ENCODE measurements at places on chromosomes 6 and 20.

DNA sequence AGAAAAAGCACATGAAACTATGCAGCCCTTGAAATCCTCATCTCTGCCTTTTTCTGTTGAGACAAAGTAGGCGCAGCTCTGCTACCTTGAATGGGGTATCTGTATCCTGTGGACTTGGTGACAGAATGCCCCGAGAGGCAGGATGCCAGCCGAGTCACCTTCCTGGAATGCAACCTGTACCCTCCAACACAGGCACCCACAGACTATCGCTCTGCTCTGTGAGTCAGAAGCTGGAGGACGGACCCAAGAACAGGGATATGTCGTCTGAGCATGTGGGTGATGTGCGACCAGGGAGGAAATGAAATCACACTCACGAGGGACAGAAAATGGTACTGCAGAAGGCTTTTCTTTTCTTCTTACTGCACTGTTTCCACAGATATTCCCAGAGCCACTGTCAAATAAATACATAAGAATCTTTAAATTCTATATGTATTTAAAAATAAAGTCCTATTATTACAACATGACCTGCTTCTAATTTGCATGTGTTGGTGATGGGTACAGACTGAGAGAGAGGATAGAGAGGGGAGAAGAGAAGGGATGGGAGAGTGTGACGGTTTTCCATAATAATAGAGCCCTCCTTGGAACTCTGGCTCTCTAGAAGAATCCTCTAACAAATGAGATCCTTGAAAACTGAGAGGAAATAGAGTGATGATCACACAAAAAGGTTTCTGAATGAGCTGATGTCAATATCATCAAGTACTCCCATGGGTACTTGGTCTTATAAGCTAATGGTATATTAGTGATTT, 308.1 kb downstream of the FOXC1 start:
- DNase-seq: no peak

DNA sequence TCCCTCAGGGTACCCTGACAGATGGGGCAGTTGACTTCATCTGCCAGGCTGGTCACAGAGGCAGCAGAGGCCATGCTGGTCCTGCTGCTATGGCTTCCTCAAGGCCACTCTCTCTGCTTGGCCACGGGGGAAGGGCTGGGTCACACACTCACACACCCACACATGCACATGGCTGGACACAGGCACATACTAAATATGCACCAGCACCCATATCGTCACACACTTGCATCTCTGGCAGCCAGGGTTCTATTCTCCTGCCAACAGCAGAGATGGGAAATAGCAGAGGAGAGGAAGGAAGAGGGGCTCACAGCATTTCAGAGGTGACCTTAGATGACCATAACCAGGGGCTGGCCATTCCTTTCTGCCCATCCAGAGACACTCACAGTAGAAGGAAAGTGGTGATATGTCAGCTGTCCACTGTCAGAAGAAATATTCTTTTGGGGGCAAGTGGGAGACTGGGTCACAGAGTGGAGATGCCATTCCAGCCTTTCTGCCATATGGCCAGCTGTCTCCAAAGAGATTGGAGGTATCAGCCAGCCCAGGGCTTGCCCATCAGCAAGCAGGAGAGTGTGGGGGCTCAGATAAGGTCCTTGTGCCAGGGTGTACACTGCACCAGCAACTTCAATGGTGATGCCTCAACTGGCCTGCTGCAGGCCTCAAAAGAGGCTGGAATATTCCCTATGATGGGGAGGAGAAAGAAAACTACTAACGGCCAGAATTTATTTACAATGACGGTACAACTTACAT, at the start of gene TRIM10:
Gene TRIM10 (minus strand): TSS at position 427 of the 747 bp plus-strand sequence. CDS start 353 bp downstream, at position 74.
- no peak for DNase-seq

GRCh38 chr20:840503-840857, 7.0 kb downstream of the FAM110A start:
- DNase-seq: no peak

DNA sequence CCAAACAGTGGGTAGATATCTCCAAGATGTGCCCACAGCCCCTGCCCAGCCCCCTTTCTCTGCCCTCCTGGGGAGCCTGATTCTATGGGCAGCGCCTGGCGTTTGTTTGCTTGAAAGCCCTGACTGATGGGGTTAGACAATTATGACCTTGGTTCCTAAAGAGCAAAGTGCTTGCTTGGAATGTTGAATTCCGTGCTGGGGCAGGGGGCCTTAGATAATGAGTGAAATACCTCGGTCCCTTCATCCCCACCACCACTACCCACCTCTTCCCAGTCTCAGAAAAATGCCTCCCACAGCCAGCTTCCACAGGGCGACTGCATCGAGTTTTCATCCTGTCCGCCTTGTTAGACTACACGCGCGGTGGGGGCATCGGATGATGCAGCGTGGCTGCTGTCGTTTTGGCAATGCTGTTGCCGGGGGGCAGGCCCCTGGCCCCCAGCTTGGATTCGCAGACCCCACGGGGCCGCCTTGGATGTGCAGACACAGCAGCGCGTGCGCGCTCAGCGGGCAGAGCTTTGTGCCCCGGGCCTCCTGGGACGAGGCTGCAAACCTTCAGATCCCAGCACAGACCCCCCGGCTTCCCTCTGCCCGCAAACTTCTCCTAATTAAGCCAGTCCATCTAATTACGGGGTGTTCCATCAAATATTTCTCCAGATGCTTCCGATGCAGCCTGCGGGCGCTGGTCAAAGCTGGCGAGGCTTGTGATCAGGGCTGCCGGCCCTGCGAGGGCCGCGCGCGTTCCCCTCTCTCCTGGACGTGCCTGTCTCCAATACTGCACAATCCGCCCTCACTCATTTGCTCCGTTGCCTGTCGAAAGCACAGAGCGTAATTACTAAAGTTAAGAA, 86.1 kb downstream of the LINC00237 start:
- DNase-seq: no peak

DNA sequence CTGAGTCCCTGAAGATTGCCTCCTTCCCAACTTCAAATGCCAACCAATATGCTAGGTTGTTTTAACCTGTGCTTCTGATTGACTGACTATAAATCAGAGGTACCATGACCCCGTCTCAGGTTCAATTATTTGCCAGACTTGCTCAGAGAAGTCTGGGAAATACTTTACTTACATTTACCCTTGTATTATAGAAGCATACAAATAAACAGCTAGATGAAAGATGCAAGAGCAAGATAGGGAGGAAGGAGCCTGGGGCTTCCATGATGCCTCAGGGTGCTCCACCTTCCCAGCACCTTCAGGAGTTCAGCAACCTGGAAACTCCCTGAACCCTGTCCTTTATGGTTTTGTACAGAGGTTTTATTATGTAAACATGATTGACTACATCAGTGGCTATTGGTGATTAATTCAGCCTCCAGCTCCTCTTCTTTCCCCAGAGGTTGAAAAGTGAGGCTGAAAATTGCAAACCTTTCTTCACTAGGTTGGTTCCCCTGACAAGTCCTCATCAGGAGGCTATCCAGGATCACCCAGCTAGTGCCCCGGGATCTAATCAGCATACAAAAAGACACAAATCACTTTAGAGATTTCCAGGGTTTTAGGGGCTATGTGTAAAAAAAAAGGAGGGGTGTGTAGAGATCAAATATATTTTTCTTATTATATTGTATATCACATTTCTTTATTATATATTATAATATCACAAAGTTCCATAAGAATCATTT, 547.7 kb downstream of the EPM2A start:
- DNase-seq: no peak

DNA sequence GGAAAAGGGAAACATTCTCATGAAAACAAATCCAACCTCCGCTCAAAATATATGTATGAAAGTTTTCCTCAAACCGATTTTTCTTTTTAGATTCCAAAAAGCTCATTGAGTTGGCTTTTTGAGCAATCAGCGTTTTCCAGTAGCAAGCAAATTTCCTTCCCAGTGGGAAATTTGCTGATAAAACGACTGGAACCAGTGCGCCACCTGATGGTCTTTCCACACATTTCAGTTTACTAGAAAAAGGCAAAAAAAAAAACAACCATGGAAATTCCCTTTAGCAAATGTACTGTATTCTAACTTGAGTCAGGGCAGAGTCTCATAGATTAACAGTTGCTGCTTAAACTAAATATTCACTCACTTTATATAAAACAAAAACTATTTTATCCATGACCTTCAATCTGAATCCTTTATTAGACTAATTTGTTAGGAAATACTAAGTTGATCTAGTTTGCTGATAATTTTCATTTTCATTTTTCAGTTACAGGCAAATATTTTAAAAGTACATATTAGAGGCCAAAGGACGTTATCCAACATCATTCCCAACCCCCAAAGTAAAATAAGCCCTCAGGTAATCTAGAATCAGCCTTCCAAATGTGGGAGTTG, 271.5 kb downstream of the FOXA2 start:
- no peak for DNase-seq

DNA sequence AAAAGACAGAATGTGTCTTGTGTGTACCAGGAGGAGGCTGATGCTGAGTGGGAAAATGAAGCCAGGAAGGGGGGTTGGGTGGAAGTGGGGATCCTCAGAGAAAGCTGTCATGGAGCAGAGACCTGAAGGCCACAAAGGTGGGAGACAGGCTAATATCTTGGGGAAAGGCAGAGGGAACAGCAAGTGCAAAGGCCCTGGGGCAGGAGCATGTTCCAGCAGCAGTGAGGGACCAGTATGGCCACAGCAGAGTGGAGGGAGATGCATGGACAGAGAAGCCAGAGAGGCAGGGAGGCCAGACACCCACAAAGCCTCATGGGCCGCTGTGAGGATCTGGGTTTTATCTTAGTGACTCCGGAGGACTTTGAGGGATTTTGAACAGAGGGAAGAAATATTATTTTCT, 254.2 kb upstream of the SULF2 start:
- no peak for DNase-seq

- DNase-seq: no peak
Observed at GRCh38 chr6:12909833-12910232, 193.3 kb downstream of the PHACTR1 start.

DNA sequence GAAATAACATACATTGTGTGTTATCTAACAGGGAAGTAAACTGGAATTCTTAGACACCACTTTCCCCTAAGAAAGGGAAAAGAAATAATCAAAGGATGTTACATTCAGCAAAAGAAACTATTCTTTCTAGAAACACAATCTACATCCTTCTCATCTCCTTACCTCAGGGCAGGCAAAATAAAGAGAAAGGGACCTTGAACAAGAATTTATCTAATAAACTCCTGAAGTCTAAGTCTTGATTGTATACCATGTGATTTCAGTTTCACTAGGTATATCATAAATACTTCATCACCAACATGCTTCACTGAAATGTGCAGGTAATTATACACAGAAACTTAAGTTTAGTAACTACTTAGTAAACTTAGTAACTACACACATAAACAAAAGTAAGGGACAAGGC, 15.0 kb downstream of the EZR start:
- DNase-seq: no peak

DNA sequence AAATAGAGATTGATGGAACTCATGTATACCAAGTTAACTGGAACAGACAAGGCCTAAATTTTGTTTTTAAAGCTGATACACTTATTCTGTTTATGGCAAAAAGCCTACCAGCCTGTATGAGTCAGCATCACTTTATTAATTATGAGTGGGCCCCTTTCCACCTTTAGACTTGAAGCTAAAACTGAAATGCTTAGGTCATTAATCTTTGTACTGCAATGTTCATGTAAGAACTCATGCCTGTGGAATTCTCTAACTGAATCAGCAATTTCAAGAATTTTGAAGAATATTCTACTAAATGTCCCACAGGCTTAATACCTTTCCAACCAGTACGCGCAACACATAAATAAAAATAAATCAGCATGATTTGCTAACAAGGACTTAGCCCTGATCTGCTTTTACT, 140.2 kb upstream of the PHACTR1 start:
- DNase-seq: no peak

DNA sequence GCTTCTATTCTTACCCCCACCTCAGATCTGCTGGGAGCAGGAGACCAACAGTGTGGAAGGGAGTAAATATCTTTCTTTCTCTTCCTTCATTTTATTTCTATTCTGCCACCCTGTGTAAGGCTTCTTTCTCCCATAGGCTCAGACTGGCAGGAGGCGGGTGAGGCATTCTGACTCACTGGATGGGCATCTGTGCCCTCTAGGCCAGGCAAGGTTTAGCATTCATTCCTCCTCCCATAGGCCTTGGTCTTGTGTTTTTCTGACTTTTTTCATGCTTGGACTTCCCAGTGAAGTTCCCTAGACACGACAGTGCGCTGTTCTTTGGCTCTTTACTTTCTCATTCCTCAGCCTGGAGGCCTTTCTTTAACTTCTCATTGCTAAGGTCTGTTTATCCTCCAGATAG, 235.2 kb downstream of the SYNE1 start:
- DNase-seq: no peak

All from T-helper 22 cell (primary cell).